ENCODE measurements at places on chromosomes 2 and 18.

- no peak for DNase-seq
Observed at GRCh38 chr2:236161082-236161462, 7.1 kb downstream of the GBX2 start.

- DNase-seq: no peak
Observed at GRCh38 chr2:60976256-60976850, 41.2 kb upstream of the PEX13 start.

GRCh38 chr18:55830544-55830943 lies 242.6 kb upstream of the TCF4 start:
- no peak for DNase-seq

- DNase-seq: peak; percentile 46
Observed at GRCh38 chr2:181780047-181780651, 99.8 kb upstream of the NEUROD1 start.

GRCh38 chr2:45944074-45944473 lies 292.6 kb downstream of the PRKCE start:
- peak; percentile 58 for DNase-seq

DNA sequence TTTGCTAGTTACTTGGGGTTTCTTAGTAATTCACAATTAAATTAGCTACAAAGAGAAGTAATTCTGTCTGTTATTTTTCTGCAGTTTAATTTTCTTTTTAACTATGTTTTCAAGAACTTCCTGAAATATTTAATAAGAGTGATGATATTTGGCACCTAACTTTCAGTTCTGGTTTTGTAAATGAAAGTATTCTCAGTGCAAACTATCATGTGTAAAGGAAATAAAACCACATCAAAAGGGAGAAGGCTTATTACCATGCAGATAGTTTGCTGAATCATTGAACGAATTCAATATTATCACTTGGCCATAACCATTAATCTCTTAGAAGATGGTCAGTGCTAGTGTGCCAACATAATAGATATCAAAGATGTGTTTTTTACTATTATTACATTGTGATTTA lies 29.2 kb downstream of the DYTN start:
- no peak for DNase-seq

- peak; percentile 28 for DNase-seq
Observed at GRCh38 chr2:39141334-39142271, 20.8 kb upstream of the SOS1 start.

DNA sequence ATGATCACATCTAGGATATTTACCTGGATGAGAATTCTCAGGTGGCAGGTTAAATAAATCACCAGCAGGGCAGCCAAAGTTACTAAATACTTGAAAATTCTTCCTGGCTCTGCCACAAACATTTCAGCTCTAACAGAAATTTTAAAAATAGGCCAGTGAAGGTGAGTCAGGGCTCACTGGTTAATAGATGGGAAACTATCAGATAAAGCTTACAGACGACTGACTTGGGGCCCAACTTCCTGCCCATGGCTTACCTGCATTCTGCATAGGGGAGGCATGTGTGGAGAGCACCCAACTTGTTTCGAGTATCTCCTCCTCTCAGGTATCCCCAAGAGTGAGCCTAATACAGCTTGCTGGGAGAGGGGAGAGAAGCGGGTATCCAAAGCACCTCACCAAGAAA lies 57.8 kb downstream of the SPRED2 start:
- DNase-seq: no peak

- DNase-seq: no peak
Observed at GRCh38 chr2:210172219-210172575, 988 bp upstream of the KANSL1L start.

DNA sequence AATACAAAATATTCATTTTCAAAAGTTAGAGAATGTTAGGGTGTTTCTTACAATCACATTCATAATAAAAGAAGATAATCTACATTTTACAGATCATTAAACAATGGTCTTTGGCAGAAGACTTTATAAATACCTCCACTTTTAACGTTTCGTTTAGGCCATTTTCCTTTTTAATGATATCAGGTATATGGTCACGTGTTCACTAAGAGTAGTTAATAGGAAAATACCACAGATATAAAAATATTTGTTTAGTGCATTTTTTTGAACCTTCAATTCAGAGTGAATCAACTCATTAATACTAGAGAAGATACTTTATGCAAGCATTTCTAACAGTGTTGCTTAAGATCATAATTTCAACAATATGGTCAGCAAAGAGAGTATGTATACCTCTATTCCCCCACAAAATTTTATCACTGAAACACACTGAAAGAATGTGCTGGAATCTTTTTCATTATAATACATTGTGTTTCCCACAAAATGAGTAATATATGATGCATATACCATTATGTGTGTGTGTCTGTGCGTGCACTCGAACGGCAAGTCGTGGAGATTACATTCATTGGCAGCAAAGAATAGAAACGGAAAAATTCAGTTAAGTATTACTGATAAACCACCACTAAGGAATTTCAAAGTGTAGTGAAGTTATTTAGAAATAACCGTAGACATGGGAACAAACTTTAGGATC lies 319.9 kb upstream of the THUMPD2 start:
- no peak for DNase-seq

DNA sequence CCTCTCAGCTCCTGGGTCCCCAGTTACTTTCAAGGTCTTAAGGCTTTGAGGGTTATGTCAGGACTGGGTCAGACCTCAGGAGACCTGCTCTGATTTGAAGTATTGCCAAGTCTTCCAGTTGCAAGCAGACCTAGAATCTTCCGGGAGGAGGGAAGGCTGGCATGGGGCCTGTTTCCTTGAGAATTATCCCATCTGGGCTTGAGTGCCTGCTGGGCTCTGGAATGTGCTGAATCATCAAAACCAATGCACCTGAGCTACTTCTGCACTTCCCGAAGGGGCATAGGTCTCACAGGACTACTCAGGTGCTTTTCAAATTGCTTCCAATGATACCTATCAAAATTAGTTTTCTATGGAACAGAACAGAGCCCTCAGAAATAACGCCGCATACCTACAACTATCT lies 327.3 kb downstream of the XIRP2 start:
- peak; percentile 19 for DNase-seq

GRCh38 chr2:176096243-176096985 lies 3.2 kb upstream of the HOXD12 start:
- DNase-seq: no peak

- no peak for DNase-seq
Observed at GRCh38 chr2:105184420-105184819, 57.1 kb upstream of the GPR45 start.

DNA sequence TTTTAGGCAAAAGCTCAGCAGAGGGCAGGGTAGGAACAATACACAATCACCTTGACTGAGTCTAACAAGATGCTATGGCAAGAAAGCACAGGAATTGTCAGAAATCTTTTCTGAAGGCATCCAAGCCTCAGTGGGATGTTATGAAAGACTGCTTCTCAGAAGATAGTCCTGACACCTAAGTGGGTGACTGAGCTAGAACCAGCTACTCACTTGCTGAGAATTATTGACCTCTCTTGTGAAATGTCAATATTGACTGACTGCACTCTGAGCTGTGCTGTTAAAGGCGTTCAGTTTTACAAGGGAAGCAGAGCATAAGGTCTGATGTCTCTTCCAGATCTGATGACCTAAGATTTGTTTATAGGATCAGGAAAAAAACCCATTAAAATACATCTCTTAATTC lies 46.1 kb downstream of the TACR1 start:
- no peak for DNase-seq

DNA sequence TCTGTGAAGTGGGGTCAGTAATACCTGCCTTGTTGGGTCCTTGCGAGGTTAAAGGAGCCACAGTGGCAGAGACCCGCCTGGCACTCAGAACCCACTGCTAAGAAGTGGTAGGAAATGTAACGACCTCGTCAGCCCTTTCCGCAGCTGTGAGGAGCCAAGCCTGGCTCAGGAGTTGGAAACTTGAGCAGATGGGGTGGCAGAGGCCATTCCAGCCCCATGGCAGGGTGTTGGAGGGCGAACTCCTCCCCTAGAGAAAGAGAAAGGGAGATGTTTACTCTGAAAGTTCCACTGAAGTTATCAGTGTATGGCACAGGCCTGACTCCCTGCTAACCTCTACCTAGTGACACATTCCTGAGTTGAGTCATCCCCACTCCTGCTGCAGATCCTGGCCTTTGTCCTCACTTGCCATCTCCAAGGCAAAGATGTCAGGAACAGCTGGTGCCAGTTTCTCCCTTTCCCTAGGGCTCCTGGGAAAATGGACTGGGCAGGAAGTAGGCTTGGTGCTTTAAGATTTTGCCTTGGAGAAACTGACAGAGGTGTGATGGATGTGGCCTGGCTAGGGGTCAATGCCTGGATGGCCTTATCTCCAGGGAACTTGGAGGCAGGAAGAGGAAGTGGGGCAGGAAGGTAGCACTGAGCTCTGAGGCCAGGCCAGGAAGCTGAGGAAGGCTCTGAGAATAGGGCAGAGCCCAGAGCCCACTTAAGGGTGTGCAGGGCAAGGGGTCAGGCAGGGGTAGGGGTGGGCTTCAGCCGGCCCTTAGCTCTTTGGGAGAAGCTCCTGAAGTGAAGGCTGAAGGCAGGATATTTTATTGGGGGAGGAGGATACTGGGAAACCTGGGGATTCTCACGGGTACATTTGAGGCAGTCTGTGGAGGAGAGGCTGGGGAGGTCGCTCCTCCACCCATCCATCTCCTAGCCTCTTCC lies 888 bp downstream of the VAMP5 start:
- peak; percentile 93 for DNase-seq

DNA sequence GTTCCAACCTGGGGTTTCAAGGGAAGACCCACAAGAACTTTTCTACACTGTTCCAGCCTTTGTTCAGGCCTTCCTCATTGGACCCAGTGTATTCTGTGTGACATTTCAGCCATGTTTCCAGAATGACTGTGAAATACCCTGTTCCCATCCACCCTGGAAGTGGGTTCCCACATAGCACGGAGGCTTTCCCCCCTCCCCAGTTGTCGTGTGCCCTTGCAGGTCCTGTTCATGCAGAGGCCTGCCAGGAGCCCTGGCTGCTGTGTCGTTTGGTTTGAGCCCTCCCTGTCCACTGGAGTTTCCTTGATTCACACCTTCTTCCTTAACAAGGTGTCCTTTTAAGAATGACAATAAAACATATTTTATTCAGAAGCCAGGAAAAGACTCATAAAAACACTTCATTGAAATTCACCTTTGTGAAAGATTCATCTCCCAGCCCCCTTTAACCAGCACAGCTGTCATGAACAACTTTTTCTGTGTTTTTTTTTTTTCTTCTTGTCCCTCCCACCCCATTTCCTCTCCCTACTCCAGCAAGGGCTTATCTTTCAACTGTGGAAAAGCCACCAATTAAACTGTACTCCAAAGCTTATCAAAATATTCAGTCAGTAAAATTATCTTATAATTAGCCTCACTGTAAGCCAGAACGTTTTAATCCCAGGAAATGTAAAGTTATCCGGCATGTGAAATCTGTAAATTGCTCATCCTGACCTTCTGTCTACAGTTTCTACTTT lies 106.4 kb downstream of the ACOXL start:
- DNase-seq: no peak

GRCh38 chr18:136433-136832 lies 21.9 kb upstream of the USP14 start:
- no peak for DNase-seq

- DNase-seq: no peak
Observed at GRCh38 chr2:225637259-225637658, 237.7 kb downstream of the NYAP2 start.

- DNase-seq: peak; percentile 38
Observed at GRCh38 chr2:129233751-129234406, 745.6 kb upstream of the RAB6C start.

GRCh38 chr2:239073745-239074530 lies 226.1 kb downstream of the TWIST2 start:
- DNase-seq: no peak

DNA sequence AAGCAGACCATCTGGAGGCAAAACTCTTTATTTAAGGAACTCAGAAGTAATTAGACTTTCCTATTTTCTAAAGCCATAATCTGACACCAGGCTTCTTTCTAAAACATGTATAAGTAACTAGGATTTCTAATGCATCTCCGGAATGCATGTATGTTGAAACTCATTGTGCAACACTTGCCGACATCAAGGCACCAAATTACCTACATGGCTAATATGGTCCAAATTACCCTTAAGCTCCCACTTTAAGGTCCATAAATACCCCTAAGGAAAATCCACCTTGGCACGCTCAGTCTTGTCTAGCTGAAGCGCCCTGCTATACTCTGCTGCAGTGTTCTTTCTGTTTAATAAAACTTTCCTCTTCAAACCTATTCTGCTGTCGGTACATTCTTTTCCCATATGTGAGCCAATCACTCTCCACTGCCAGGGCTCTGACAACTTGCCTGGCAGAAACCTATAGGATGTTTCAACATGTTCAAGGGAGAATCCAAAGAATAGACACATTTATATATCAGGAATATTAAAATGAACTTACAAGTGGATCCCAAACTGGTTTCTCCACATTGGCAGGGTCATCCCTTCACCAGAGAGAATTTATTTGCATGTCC lies 171.9 kb downstream of the GALNT1 start:
- DNase-seq: no peak

- DNase-seq: no peak
Observed at GRCh38 chr2:133766164-133766832, 198.0 kb upstream of the NCKAP5 start.

- DNase-seq: no peak
Observed at GRCh38 chr18:37343542-37343851, 222.1 kb downstream of the CELF4 start.

DNA sequence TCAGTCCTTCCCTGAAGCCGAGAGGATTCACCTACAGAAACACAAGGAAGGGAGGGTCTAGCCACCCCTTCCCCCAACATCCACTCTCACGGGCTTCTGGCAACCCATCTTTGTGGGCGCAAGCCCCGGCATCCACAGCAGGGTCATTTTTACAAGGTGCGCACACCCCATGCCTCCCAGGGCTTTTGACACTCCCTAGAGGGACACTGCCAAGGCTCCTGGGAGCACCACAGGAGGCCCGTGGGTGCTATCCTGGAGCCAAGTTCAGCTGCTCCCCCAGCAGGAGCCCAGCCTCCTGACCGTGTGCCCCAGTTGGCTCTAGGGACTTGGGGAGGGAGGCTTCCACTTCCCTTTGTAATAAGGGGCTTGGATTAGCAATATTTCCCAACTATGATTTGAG lies 251.6 kb downstream of the TNS1 start:
- DNase-seq: no peak

- DNase-seq: peak; percentile 26
Observed at GRCh38 chr2:232876161-232876977, 6.3 kb downstream of the SNORC start.

DNA sequence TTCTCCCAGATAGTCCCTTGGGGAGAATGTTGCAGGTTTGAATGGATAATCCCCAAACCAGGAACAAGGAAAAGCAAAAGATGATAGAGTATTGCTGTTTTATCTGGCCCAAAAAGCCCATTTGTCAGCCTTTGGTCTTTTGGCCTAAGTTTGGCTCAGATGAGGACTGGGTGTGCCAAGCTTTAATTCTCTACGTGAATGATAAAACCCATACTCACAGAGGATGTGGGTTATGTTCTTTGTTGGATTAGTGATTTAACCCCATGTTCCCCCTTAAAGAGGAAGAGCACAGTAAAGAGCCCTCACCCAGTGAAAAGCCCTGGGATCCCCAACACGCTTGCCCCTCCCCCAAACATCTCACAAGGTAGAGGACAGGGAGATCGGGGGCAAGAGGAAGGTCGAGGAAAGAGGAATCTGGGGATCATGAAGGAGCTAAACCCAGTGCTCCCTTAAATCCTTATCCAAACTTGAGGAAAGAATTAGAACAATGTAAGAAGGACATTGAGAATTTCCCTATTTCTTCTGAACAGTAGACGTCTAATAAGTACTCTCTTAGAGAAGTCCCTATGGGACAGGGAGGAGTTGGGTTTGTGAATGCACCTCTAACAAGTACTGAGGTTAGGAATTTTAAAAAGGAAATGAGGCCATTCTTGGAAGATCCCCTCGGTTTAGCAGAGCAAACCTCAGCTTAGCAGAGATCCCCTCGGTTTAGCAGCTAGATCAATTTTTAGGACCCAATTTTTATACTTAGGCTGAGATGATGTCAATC lies 105.0 kb downstream of the HIBCH start:
- no peak for DNase-seq
